Caco-2 (cell line): ENCODE measurements at places on chromosomes 2 and 18.

- H3K4me1 ChIP-seq, result peaks cover 41% of the 10 kb centered on the region
- peak overlapping the region; percentile 85 for H3K4me3 ChIP-seq
- H3K27me3 ChIP-seq, result no peaks in the 10 kb centered on the region
- H3K27ac ChIP-seq, result peak overlapping the region; percentile 96
- DNase-seq, result no peak
These were observed 814 bp downstream of the FZD7 start for GRCh38 chr2:202034249-202035088.

DNA sequence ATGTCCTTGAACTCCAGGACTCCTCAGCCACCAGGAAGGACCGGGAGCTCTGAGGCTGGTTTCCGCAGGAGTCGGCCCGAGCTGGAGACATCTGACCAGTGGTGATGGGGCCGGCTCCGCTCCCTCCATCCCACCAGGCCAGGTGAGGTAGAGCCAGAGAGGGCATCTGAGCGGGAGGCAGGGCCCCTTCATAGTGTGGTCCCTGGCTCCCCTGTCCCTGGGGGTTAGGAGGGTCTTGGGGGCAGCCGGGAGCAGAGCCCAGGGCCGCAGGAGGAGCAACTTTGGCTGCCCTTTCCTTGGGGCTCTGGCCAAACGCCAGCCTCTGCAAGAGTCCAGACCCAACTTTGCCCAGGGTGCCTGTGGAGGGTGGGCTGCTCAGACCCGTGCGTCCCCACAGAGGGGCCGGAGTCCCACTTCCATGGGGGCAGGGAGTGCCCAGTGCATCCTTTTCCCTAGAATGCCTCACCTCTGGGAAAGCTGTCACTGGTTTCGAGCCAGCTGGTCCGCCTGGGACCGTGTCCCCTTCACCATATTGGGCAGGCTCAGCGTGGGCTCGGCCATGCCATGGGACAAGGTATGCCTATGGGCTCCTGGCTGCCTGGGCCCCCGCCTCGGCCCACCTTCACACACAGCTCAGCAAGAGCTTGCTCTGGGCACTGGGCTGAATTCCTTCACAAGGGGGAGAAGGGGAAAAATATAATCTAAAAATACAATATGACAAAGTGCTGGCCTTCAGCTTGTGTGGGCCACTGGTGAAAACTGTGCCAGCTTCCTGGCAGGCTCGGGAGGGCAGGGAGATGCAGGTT is 148.6 kb downstream of the TWIST2 start:
- no peaks in the 10 kb centered on the region for H3K36me3 ChIP-seq
- no peak overlapping the region for H3K27ac ChIP-seq
- DNase-seq, result no peak
- no peaks in the 10 kb centered on the region for H3K4me1 ChIP-seq
- H3K4me3 ChIP-seq, result no peak overlapping the region

- no peaks in the 10 kb centered on the region for H3K4me1 ChIP-seq
- H3K4me3 ChIP-seq, result no peak overlapping the region
These were observed 825.8 kb downstream of the SOCS6 start for GRCh38 chr18:71114550-71115210.

GRCh38 chr2:205858881-205859441 is 176.7 kb downstream of the NRP2 start:
- H3K4me1 ChIP-seq, result no peaks in the 10 kb centered on the region; the same call in 1 of the 2 replicates
- H3K36me3 ChIP-seq, result no peaks in the 10 kb centered on the region
- DNase-seq, result no peak
- no peak overlapping the region for H3K27ac ChIP-seq

DNA sequence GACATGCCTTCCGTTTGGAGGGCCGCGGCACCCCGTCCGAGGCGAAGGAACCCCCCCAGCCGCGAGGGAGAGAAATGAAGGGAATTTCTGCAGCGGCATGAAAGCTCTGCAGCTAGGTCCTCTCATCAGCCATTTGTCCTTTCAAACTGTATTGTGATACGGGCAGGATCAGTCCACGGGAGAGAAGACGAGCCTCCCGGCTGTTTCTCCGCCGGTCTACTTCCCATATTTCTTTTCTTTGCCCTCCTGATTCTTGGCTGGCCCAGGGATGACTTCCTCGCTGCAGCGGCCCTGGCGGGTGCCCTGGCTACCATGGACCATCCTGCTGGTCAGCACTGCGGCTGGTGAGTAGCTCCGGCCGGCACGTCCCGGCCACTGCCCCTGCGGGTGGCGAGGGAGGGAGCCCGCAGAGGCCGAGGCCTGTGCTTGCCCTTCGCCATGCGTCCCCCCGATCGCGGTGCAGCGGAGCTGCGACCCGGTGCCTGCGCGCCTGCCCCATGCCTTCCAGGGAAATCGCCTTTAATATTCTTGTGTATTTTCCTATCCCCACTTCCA is 1.2 kb downstream of the BMPR2 start:
- DNase-seq, result peak; percentile 52
- no peaks in the 10 kb centered on the region for H3K27me3 ChIP-seq
- H3K36me3 ChIP-seq, result no peaks in the 10 kb centered on the region
- peak overlapping the region; percentile 89 for H3K27ac ChIP-seq
- peaks cover 14% of the 10 kb centered on the region; the same call in 1 of the 2 replicates for H3K4me1 ChIP-seq
